ENCODE measurements at places on chromosomes 5 and 9.

- DNase-seq = no peak
Observed at GRCh38 chr5:149388498-149389190, 9.6 kb upstream of the IL17B start.

GRCh38 chr5:95928724-95929253 is 32.9 kb downstream of the ELL2 start:
- DNase-seq = no peak

GRCh38 chr9:71984403-71984802 is 73.0 kb downstream of the C9orf85 start:
- DNase-seq = peak; percentile 69

- DNase-seq = no peak
Observed at GRCh38 chr9:77748214-77748772, 100.2 kb upstream of the GNA14 start.

DNA sequence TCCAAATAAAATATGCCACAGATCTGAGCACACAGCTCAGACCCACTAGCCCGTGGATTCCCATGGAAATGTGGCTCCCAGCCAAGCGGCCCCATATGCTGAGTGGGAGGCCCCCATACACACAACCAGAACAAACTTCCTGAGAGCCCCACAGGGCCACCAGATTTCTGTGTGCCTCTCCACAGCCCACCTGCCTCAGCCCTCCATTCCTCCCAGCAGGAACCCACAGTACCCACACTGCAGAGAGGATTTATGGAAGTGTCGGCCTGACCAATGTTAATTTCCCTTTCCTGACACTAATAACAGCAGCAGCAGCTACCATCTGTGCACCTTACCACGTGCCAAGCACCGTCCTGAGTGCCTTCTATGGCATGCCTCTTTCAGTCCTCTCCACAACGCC is 99.3 kb upstream of the SPOCK1 start:
- DNase-seq = no peak

- DNase-seq = no peak
Observed at GRCh38 chr9:131264231-131264630, 12.1 kb downstream of the FAM78A start.

DNA sequence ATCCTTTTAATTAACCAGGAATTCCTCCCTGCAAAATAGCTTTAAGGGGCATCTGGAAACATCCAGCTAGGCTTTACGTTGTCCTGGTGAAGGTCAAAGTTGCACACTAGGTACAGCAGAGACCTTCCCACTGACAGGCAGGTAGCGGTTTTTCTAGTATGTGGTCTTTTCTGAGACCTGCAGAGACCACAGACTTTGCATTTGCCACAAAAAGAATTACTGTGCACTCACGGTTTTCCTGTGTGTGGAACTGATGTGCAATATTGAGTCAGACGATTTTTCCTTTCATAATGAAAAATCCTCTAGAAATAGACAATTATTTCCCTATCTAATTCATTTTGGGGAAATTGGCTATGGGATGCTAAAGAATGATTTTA is 417.0 kb upstream of the ADAMTSL1 start:
- no peak for DNase-seq

DNA sequence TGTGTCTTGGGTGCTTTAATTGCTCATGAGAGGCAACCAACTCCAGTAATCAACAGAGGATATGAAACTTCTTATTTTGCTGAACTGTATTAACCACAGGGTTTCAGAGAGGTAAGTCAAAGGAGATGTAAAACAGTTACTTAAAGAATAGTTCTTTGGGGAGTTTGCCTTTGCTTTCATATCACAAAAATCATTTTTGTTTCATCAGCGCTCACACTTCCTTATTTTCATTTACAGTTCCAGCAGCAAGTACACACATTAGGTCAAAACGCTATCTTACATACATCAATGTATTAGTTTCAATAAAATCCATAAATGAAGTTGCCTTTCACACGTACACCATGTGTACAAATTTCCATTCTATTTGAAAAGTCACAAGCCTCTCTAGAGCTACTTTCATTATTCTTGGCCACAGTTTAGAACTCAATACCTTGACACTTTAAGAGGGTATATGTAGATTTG is 50.1 kb downstream of the ST8SIA4 start:
- DNase-seq = no peak

GRCh38 chr5:139481580-139482049 is 943 bp downstream of the STING1 start:
- DNase-seq = peak; percentile 72

DNA sequence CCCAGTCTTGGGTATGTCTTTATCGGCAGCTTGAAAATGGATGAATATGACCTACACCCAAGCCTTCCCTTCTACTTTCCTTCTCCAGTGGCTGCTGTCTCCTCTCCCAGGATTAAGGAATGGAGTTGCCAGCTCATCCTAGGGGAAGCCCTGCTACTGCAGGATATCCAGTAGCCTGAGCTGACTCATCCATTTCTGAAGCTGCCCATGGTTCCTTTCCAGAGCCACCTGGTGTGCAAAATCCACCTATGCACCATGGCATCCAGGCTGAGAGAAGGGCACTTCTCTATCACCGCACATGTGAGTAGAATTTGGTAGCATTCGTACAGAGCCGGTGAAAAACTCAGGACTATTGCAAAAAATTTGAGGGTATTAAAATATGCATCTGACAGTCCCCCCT is 290.8 kb downstream of the YTHDC2 start:
- DNase-seq = peak; percentile 57

DNA sequence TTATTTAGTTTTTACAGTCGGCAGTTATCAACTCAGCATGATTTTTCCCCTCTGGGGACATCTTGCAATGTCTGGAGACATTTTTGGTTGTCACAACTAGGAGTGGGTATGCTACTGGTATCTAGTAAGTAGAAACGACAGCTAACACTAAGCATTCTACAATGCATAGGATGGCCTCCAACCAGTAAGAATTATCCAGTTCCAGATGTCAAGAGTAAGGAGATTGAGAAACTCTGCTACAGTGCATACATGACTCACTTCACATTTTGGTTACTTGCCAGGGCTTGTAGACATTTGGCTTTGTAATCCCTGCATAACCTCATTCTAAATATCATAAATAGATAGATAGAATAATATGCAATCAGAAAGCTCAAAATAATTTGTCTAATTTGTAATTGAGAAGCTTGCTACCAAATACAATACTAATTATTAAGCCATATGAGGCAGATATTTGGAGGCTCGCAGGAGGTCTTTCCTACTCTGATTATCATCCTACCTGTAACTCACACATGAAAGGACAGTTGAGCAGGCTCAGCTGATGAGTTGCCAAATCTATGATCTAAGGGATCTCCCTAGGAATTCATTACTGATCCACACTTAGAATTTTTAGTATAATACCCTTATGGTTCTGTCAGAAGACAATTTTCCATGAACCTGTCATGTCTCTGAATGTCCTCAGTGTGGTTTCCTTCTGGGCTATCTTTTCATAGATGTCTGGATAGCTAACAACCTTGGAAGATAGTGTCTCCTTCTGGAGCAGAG is 346.9 kb upstream of the TLE4 start:
- DNase-seq = peak; percentile 80

DNA sequence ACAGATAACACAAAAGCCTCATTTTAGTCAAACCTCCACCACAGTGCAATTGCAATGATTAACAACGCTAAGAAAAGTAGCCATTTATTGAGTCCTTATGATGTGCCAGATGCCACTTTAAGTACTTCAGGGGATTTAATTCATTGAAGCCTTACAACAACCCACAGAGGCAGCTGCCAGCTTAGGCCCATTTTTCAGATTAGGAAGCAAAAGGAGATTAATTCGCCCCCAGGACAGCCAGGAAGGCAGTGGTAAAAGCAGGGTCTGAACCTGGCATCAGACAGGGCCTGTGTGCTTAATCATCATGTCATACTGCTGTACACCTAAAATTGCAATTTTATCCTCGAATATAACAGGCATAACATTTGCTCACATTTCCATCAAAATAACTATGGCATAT is 23.9 kb downstream of the MED27 start:
- no peak for DNase-seq

DNA sequence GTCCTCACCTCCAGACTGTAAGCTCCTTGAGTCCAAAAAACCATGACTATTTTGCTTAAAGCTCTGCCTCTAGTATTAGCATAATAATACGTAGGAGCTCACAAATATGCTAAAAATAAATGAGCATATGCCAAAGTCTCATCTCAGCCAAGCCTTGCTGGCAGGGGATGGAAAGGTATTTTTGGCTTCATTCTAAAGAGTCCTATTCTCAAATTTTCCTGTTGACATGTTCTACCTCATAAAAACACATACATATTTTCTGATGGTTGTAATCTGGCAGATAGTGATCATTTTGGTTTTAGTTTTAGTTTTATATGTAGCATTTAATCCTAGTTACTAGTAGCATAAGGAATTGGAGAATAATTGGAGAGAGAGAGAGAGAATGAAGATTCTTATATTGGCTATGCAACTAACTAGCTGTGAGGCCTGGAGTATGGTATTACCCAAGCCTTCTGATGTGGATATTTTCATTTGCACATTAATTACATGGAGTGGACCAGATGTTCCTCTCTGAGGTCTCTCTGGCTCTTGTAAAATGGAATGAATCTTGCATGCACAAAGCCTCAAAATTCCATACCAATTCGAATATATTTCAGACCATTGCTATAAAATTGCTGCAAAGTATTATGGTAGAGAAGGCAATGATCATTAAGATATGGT is 55.8 kb downstream of the PIP5K1B start:
- DNase-seq = no peak

DNA sequence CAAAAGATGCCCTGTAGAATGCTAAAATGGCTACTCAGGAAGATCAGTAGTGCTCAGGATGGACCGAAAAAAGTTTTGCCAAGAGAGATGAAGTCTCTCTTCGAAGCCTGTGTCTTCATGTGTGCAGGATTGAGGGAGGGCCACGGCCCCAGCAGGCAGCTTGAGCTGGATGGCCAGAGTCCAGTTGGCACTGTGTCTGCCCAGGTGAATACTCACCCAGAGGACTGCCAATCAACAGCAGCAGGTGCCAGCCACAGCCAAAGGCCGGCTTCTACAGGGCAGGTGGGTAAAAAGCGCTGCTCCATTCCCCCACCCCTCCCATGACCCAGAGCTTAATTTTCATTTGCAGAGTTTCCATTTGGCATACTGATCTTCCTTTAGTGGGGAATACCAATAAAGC is 287.9 kb upstream of the ZNF608 start:
- no peak for DNase-seq

DNA sequence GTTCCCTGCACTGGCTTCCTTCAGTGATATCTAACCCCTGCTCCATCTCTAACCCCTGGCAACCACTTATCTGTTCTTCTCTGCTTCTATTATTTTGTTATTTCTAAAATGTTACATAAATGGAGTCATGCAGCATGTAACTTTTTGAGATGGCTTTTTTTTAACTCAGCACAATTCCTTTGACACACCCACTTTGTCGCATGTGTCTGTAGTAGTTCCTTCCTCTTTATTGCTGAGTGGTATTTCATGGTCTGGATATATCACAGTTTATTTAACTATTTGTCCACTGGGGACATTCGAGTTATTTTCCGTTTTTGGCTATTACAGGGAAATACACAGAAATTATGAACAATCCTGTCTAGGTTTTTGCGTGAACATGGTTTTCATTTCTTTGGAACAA is 200.2 kb downstream of the TRIO start:
- no peak for DNase-seq

GRCh38 chr9:124868511-124869465 is 6.9 kb downstream of the ARPC5L start:
- peak; percentile 60 for DNase-seq

DNA sequence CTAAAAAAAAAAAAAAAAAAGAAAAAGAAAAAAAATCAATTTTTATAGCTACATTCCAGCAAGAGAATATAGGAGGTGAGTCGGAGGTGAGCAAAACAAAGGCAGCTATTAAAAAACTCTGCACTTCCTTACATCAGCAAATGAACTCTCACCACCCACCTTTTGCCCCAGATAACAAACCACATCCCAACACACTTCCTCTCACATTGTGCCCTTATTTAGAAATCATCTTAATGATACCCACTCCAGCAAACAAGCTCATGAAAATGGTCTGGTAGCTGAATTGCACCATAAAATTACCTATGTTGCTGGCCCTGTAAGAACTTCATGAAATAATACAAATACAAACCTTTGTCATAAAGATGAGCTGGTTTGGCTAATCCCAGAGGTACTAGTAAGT is 82.9 kb downstream of the CEMIP2 start:
- no peak for DNase-seq

GRCh38 chr9:123191260-123191659 is 77.1 kb downstream of the STRBP start:
- no peak for DNase-seq

DNA sequence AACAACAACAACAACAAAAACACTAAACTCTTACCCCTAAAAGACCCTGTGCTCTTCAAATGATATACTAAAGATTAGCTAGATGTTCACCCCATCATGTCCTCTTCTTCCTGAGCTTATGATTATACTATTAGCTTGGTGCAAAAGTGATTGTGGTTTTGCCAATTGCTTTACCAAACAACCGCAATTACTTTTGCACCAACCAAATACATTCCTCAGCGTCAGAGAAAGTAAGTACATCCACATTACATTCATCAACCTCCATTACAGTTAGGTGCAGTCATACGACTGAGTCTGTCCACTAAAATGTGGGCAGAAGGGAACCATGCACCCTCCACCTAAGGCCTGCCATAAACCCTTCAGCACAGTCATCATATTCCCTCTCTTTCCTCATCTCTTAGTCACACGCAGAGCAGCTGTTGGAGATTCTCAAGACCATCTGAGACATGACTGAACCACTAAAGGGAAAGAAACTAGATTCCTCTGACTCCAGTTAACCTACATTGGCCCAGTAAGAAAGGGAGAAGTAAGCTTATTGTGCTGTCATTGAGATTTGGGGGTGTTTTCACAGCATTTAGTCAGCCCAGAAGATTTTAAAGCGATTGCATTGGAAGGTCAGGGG is 181.6 kb upstream of the TLE4 start:
- peak; percentile 16 for DNase-seq

- DNase-seq = peak; percentile 77
Observed at GRCh38 chr5:9009931-9010651, 535.8 kb downstream of the SEMA5A start.

GRCh38 chr5:157532022-157532421 is 43.6 kb downstream of the ADAM19 start:
- DNase-seq = no peak

DNA sequence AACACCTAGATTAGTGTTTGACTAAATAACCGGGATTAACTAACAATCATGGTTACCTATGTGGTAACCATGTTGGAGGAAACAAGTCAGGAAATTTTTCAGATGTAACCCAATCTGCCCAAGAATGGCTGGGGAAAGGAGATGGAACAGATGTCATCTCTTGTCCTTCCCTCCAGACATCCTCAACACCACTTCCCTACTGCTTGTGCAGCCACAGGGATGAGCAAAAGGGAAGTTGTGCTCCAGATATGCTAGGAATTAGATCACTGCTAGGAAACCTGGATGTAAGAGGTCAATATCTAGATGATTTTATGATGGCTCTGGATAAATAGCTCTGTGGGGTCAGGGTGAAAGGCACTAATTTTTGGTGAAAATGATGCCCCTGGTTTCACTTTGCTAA is 61.3 kb upstream of the ELL2 start:
- DNase-seq = no peak

All from foreskin keratinocyte (primary cell).